ENCODE measurements at places on chromosomes 5 and 9. TPM values are rescaled to one million over a fixed set of nuclear protein-coding genes. Genes with fewer than 3 reads are reported as not detected.

The ZNF608 gene
- total RNA-seq, result 17.2 TPM

The TTC16 gene
- total RNA-seq, result 0.16 TPM

The ABLIM3 gene
- total RNA-seq, result 320 TPM

The NTNG2 gene
- 0.44 TPM for total RNA-seq

The LCN9 gene
- total RNA-seq, result not detected

The DND1 gene
- 0.66 TPM for total RNA-seq

The AFAP1L1 gene
- 87.4 TPM for total RNA-seq

The RPL35 gene
- 2,433 TPM for total RNA-seq

All from subcutaneous adipose tissue (tissue), 4 donors.